Activated CD8-positive, alpha-beta T cell treated with anti-CD3 and anti-CD28 coated beads, Interleukin-2, amount 10 ng/mL, durations not matched to agents 7 days and 5 days (primary cell): ENCODE measurements at places on chromosomes 6 and 20. TPM values are rescaled to one million over a fixed set of nuclear protein-coding genes. Genes with fewer than 3 reads are reported as not detected.

HSPA12B gene
- total RNA-seq, result not detected

GRCh38 chr6:165941786-165942185 lies 225.9 kb downstream of the TBXT start:
- DNase-seq, result no peak

GRCh38 chr6:170371080-170371479 lies 64.5 kb downstream of the FAM120B start:
- no peak for DNase-seq

DNA sequence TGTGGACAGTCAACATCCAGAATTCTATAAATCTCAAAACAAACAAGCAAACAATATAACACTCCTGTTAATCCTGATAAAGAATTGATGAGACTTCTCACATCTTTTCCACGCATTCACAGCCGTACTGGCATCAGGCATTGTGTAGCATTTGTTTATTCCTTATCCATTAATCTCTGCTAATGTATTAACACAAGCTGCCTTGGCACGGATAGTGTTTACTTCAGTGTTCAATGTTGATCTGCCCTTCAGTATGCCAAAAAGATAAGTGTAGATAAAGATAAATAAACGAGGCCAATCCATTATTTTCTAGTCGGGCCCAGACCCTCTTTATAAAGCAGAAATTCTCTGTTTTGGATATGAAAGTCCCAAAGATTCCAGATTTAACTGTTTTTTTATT lies 16.1 kb downstream of the UFL1 start:
- DNase-seq, result no peak

DNA sequence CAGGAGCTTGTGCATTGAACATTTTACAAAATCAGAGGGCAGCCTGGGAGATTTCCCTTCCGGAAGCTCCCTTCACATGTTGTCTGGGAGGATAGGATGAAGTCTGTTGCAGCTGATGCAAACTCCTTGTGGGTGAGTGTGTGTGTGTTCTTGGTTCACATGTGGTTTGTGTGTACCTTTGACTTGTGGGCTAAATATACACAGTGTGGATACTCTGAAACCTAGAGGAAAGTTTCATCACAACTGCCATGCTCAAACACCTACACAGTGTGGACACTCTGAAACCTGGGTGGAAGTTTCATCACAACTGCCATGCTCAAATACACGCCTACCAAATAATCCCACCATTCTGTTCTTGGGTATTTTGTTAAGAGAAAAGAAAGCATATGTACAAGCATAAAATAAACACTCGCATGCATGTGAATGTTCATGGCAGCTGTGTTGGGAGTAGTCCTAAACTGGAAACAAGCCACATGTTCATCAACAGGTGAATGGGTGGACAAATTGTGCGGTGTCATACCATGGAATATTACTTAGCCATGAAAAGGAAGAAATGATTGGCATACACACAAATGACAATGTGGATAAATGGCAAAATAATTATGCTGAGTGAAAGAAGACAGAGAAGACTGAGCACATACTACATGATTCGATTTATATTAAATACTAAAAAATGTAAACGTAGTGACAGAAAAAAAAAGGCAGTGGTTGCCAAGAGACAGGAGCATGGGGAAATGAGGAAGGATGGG lies 1.8 kb downstream of the SCP2D1 start:
- DNase-seq, result no peak

DNA sequence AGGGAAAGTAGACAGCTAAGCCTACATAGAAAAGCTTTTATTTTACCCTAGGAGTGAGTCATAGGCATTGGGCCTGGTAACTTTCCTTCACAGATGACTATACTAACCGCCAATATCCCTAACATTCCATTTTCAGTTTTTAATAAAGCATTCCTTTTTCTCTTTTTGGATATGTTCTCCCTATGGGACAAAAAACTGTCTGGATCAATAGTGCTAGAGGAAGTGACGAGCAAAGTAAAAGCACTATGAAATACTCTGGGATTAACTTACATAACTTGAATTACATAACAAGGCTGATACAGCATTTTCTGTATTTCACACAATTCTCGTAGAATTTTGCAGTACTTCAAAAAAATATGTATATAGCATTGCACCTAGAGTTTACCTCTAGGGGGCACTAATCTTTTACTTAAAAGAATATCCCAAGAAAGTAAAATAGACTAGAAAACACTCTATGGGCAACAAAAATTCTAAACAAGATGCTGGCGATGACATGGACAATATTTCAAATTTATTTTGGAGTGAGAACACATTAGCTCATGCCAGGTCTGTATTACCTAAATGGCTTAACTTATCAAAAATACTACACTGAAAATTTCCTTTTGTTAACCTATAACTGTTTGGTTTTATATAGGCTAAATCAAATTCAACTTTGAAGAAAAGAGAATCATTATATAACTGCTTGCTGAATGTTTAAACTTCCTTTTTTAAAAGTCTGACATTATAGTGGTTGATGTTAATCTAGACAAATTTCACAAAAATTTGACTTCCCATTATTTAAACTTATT lies 66.3 kb upstream of the DST start:
- no peak for DNase-seq

GRCh38 chr6:32614366-32615081 lies 22.7 kb upstream of the HLA-DQA1 start:
- no peak for DNase-seq

DNA sequence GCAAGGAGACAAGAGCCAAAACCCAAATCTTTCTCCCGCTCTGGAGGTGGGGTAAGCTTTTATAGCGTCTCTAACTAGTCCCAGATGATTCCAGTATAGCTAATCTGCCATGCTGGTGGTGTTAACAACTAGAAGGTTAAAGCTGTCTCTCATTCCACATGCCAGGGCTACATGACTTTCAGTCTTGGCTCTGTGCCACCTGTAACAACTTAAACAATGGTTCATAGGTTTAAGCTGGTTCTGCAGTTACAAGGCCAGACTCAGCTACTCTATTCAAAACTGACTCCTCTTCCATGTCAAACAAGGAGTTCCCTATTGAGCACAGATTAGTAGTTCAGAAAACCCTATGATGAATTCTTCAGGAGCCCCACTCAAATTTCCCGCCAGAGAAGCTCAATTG lies 128.9 kb downstream of the ELOVL4 start:
- DNase-seq, result no peak

DNA sequence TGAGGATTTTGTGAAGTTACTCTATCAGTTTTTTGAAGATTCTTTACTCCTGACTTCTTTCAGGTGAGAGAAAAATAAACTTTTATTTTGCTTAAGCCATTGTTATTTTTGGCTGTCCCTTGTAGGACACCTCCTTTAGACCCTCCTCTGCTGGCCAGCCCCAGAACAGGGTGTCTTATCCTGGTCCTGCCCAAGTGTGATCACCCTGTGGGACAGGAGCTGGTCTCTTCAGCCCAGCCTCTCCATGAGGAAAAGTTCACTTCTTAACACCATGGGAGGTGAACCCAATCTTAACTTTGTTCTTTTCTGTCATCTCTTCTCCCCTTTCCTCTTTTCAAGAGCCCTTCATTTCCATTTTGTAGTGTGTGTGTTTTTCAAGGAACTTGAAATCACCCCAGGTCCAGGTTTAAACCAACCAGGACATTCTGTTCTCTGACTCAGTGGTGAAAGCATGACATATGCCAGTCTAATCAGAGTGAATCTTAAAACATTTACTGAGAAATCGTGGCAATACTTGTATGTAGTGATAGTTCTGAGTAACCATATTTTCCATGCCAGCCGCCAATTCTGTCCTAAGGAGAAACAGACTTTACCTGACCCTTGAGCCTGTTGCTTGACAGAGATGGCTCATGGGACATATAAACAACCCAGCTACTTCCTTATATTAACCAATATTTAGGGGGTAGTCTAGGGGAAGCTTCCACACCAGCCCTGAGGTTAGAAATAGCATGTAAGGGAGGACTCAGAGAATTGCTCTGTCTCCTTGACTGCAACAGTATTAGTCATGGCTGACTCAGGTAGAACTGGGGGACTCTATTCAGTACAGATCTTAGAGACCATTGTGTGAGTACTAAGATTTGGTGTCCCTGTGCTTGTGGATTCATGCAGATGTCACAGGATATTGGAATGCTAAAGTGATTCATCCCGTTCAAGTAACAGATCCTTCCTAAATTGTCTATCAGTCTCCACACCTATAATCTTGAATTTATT lies 48.8 kb downstream of the FLRT3 start:
- DNase-seq, result no peak

GRCh38 chr6:42407379-42407778 lies 44.3 kb downstream of the TRERF1 start:
- no peak for DNase-seq

TFAP2C gene
- total RNA-seq, result not detected

- DNase-seq, result no peak
Observed at GRCh38 chr20:914727-915498, 1.2 kb downstream of the ANGPT4 start.

SRSF3 gene
- total RNA-seq, result 509 TPM

RIPPLY2 gene
- not detected for total RNA-seq

UNC93A gene
- total RNA-seq, result not detected

GRCh38 chr6:32168807-32169591 lies 4.6 kb downstream of the EGFL8 start:
- no peak for DNase-seq

DNA sequence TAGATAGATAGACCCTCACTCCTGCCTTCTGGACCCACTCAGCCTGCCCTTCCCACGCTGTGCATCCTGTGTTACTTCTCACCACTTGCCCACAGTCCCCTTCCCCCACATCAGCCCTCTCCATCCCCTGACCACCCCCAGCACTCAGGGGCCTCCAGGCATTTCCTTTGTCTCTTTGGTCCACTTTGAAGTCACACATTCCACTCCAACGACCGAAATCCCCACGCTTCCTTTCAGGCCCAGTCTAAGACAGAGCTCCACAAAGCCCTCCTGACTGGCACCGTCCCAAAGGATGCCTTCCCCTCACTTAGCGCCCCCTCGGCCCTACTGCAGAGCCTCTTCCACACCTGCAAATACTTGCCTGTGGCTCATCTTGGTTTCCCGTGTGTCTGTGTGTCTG lies 83.8 kb downstream of the FOXF2 start:
- DNase-seq, result no peak

- DNase-seq, result no peak
Observed at GRCh38 chr6:146803601-146804000, 204.8 kb downstream of the ADGB start.

- no peak for DNase-seq
Observed at GRCh38 chr6:40671694-40672050, 84.5 kb upstream of the LRFN2 start.

GRCh38 chr6:47047479-47048407 lies 5.6 kb upstream of the ADGRF1 start:
- peak; percentile 41 for DNase-seq

SMIM28 gene
- total RNA-seq, result not detected

CCN5 gene
- total RNA-seq, result not detected

GRCh38 chr6:44234101-44235025 lies 11.0 kb downstream of the SLC29A1 start:
- DNase-seq, result no peak

- peak; percentile 70 for DNase-seq
Observed at GRCh38 chr6:34235307-34236130, 1.2 kb upstream of the HMGA1 start.

BTN1A1 gene
- total RNA-seq, result not detected

DNA sequence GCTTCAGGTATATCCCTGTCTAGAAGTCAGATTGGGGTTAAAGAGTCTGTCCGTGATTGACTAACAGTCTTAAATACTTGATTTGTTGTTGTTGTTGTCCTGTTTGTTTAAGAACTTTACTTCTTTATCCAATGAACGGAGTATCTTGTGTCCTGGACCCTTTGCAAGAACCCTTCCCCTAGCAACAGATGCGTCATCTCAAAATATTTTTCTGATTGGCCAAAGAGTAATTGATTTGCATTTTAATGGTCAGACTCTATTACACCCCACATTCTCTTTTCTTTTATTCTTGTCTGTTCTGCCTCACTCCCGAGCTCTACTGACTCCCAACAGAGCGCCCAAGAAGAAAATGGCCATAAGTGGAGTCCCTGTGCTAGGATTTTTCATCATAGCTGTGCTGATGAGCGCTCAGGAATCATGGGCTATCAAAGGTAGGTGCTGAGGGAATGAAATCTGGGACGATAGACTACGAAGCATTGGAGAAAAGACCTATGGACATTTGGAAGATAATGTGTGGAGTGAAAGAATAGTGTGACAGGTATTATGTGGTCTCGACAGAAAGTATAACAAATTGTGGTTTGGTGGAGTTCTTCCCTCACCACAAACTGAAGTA lies at the start of gene HLA-DRA:
Gene HLA-DRA (plus strand): TSS at position 286 of the 613 bp plus-strand sequence. CDS start 64 bp downstream, at position 350.
- DNase-seq, result peak; percentile 63

GRCh38 chr6:9056556-9056955 lies 621.2 kb upstream of the SLC35B3 start:
- DNase-seq, result no peak

- DNase-seq, result no peak
Observed at GRCh38 chr20:16069389-16070010, 503.7 kb downstream of the KIF16B start.

DNA sequence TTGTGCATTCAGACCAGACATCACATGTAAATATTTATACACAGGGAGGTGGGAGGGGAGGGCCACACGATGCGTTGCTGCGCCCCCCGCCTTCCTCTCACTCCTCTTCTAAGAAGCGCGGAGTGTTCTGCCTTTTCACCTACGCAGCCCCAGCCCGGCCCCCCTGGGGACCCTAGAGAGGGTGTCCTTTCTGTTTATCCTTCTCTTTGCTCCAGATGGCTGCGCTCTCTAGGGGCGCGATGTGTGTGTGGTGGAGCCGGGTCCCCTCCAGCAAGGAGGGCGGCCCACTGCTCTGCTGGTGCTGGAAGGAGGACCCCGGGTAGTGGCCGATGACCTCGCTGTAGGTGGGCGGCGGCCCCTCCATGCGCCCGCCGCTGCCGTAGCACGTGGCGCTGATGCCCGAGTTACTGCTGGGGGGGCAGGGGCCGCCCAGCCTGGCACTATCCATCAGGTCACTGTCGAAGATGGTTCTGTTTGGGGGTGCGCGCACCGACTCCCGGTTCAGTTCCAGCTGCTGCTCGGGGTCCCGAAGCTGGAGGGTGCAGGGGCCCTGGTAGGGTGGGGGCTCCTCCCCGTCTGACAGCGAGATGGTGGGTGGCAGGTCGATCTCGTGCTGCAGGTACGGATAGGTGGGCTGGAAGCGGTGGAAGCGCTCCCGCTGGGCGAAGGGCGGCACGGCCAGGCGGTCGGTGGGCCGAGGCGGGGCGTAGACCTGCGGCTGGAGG lies 31.8 kb upstream of the ZBP1 start:
- no peak for DNase-seq

- DNase-seq, result no peak
Observed at GRCh38 chr6:117440706-117441525, 15.2 kb upstream of the ROS1 start.

MMUT gene
- total RNA-seq, result 14.2 TPM

MCM8 gene
- 38.9 TPM for total RNA-seq
